ENCODE measurements at places on chromosomes 3 and 15.

GRCh38 chr3:136667081-136667480 is 85.1 kb downstream of the STAG1 start:
- no peak for DNase-seq

GRCh38 chr15:79816571-79816970 is 80.2 kb downstream of the MTHFS start:
- DNase-seq, result no peak

DNA sequence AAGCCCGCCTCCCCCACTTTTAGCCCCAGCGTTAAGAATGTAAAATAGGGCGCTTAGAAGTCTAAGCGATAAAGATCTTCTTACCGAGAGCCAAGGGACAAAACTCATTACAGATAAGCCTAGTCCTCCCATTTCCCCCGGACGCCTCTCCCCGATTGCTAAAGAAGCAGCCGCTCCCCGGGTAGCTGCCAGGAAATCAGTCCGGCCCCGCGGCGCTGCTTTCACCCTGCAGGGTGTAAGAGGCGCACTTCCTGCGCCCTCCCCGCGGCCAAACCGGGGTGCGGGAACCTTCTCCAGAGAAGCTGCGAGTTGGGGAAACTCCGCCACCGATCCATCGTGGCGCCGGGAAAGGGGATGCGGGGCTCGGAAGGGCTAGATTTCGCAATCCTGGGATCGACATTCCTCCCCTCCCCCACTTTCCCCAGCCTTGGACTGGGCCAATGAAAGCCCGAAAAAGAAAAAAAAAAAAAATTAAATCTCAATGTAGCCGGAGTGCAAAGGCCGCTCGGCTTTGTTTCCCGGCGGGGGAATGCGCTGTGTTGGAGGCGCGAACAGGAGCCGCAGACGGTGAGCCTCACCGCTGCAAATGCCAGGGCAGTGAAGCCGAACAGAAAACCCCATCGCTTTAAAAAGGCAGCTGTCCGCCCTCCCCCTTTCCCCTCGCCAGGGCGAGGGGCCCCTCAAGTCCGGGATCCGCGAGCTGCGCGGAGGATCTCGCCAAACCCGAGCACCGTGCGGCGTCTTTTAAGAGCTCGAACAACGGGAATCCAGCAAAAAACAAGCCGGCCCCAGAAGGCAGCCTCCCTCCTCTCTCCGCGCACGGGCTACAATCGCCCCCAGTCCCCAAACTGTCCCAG is 626 bp upstream of the PTPRG start:
- no peak for DNase-seq

DNA sequence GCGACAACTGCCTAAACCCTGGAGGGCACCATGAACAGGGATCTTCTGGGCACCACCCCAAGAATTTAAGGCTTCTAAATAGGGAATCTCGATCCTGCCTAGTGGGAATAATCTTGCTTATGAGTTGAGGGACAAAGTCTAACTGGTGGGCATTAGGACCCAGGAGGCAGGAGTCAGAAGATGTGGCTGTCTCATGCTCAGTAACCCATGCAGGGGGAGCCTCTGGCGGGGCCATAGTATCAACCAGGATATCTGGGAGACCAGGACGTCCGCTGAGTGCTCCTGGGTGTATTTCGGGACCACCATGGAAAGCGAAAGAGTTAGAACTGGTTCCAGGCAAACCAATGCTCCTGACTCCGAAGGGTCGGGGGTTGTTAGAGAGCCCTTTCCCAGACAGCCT is 356.1 kb downstream of the OTOL1 start:
- no peak for DNase-seq

GRCh38 chr3:71300951-71301393 is 282.6 kb downstream of the FOXP1 start:
- peak; percentile 36 for DNase-seq

GRCh38 chr3:192855434-192855833 is 62.2 kb downstream of the MB21D2 start:
- no peak for DNase-seq

DNA sequence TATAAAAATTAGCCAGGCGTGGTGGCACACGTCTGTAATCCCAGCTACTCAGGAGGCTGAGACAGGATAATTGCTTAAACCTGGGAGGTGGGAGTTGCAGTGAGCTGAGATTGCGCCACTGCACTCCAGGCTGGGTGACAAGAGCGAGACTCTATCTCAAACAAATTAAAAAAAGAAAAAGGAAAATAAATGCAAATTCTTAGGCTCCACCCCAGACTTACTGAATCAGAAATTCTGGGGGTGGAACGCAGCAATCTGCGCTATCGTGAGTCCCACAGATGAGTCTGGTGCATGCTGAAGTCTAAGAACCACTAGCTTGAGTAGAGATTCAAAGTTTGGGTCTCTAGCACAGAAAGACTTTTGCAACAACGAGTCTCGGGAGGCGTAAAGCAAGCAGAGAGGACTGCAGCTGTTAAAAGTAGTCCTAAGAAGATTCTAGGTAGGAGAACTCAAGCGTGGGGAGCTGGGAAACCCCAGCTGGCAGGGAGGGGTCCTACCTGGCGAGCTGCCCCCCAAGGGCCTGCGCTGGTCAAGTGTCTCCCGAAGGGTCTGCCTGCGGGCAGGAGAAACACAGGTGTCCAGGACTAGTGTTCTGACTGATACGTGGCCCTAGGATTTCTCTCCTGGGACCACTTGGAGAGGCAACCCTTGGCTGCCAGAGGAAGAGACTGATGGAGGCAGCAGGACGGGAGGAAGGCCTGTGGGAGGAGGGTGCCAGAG is 21.9 kb downstream of the CEP19 start:
- no peak for DNase-seq

GRCh38 chr3:124316034-124316287 is 324.0 kb upstream of the ROPN1 start:
- DNase-seq, result no peak

- no peak for DNase-seq
Observed at GRCh38 chr15:88656760-88657221, 18.0 kb downstream of the ISG20 start.

DNA sequence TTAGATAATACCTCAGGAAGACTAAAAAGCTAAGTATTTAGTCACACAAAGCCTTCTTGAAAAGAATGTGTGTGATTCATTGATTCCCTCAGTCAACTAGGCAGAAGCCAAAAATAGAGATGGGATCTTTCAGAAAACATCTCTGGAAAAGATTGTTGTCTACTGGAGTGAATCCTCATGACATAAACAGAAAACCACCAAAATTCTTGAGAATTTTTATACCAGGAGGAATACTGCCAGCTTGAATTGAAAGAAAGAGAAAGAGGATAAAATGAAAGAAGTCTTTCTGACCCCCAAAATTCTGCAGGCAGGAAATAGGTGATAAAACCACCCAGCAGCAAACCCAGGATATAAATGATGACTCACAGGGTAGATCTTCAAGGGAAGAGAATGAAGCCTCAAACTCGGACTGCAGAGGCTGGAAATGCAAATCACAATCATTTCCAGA is 363.1 kb upstream of the PLSCR5 start:
- DNase-seq, result no peak

- DNase-seq, result no peak
Observed at GRCh38 chr3:188077160-188077799, 76.7 kb upstream of the LPP start.

DNA sequence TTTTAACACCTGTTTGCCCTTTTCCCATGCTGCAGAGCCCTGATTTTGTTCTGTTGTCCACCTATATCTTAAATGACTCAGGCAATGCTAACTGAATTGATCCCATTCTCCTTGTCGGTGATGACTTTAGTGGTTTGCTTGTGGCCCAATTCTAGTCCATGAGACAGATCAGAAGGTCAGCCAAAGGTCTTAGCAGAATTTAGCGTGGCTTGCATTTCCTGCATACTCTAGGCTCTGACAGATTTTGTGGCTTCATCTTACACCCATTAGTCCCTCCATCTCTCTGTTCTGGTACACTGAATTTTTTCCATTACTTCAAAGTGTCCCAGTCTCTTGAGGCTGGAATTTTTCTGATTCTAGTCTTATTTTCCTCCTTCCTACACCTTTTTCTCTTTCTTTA is 161.9 kb downstream of the STAC start:
- no peak for DNase-seq

- no peak for DNase-seq
Observed at GRCh38 chr3:60772584-60772983, 478.7 kb downstream of the FHIT start.

DNA sequence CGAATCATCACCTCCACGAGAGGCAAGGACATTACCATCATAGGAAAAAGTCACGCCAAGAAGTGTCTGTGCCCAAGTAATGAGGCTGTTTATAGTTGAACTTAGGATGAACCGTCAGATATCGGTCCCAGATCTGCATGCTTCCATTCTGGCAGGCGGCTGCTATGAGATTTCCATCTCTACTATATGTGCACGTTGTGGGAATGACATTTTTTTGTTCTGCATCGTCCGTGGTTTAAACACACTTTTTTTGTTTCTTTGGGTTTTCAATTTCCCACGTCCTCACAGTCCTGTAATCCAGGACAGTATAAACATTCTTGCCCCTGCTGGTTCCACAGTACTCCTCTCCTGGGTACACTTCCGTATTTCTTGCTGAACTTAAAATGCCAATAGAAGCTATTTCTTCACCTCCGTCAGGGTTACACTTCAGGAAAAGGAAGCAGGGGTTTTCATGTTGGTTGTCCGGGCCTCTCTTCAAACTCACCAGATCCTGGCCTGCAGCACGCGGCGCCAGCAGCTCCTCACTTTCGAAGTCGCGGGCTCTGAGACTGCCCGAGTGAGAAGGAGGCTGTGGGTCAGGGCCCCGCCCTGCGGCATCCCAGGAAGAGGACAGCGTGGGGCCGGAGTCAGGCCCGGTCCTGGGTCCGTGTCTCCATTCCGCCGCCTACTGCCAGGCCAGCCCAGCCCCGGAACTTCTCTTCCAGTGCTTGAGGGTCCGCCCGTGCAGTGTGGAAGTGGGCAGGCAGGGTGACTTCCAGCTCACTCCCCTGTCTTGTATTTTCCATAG is 9.8 kb upstream of the TM4SF4 start:
- DNase-seq, result no peak

GRCh38 chr3:121951291-121951919 is 57.2 kb downstream of the SLC15A2 start:
- no peak for DNase-seq

DNA sequence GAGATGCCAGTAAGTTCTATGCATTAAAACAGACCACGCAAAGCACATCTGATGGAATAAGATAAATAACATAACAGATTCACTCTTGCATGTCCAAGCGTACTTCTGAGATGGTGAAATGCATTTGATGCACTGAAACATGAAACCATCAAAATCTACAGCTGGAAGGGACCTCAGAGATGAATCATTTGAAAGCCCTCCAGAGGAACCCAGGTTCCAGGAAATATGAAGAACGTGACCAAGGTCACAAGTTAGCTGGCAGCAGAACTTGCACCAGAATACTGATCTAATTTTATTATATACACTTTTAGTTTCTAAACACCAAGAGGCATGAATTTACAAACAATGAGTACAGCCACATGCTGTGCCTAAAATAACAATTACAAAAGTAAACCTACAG is 957.1 kb downstream of the FHIT start:
- DNase-seq, result no peak

DNA sequence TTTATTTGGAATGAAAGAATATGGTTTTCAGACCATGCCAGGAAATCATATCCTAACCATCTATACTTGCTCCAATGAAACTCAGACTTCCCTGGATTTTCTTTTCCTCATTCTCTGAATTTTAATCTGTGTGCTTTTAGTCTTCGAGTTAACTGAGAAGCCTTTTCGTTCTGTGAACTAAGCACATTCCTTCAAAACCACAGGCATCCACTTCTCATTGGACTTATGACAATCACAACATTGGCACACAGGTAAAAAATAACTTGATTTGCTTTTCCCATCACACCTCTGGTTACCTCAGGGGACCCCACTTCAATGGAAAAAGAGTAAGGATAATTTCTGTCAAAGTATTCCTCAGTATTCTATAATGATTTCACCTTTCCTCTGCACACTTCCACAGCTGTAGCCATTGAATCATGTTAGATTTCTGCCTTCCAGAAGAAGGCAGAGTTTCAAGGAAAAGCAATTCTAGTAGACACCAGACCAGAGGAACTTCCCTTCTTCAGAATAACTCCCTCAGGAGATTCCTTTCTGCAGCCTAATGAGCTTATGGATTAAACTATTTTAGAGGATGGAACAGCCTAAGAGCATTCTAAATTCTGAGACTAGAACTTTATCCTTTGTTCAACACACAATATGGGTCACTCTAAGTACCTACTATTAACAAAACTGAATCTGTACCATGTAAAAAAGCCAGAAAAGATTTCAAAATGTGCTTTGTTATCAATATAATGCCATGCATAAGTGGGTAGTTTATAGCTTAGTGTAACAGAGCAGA is 15.9 kb downstream of the COMMD2 start:
- no peak for DNase-seq

DNA sequence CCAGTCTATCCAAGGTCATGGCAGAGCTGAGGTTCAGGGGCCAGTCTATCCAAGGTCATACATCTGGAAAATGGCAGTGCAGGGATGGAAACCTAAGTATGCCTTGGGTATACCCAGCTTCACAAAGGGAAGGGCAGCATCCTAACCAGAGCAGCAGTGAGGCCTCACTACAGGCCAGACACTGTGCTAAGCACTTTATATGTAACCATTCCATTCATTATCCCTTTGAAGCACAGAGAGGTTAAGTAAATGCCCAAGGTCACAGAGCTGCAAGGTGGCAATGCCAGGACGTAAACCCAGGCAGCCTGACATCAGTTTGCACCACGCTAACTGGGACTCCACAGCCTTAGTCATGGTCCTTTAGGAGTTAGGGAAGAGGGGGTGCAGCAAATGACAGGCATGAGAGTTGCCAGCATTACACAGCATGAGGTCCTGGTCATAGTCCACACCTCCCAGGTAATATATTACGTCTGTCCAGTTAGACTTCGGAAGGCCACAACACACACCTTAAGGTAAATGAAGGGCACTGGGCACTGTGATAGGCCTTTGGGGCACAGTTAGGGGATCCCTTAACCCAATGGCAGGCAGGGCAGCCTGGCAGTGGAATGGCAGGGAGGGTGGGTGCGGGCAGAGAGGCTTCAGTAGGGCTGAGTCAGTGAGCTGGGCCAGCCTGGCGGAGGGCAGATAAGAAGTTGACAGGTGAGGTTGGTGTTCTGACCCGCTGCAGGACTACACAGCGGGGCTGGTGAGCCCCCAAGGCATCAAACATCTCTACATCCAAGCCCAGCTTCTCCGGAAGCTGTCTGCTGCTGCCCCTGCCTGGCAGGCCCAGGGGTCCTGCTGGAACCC is 21.1 kb upstream of the CORO2B start:
- no peak for DNase-seq

- no peak for DNase-seq
Observed at GRCh38 chr3:124084022-124084881, 92.3 kb upstream of the ROPN1 start.

- peak; percentile 56 for DNase-seq
Observed at GRCh38 chr3:42961633-42962032, 17.5 kb upstream of the GASK1A start.

Measured in stimulated activated naive CD4-positive, alpha-beta T cell (primary cell).